ENCODE measurements at places on chromosomes 3 and 15. TPM values are rescaled to one million over a fixed set of nuclear protein-coding genes. Genes with fewer than 3 reads are reported as not detected.

DNA sequence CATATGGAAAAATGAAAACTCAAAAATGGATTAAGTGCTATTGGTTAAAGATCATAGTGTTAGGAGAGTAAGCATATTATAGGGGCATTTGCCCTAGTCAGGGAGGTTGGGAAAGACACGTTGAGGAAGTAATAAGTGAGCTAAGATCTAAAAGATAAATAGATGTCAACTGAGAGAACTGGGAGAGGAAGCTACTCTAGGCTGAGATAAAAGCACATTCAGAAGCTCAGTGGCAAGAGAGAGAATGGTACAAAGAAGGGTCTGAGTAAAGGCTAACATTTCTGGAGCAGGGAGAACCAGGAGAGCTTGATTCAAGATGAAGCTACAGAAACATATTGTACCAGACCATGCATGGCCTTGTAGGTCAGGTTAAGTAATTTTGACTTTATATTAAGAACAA, 63.9 kb downstream of the TRPC1 start:
- H3K27me3 ChIP-seq = no peaks in the 10 kb centered on the region
- no peak overlapping the region for H3K27ac ChIP-seq
- H3K4me1 ChIP-seq = no peaks in the 10 kb centered on the region
- no peaks in the 10 kb centered on the region for H3K36me3 ChIP-seq

GRCh38 chr15:69537901-69538300, 85.3 kb downstream of the RPLP1 start:
- H3K27ac ChIP-seq = no peak overlapping the region
- H3K4me1 ChIP-seq = no peaks in the 10 kb centered on the region
- H3K36me3 ChIP-seq = no peaks in the 10 kb centered on the region
- DNase-seq = no peak
- H3K27me3 ChIP-seq = no peaks in the 10 kb centered on the region

GRCh38 chr3:117200962-117201361, 491.4 kb downstream of the TUSC7 start:
- no peak for DNase-seq
- H3K27ac ChIP-seq = no peak overlapping the region
- H3K27me3 ChIP-seq = no peaks in the 10 kb centered on the region
- H3K36me3 ChIP-seq = no peaks in the 10 kb centered on the region

OXTR gene
- 0.30 TPM for total RNA-seq

PP2D1 gene
- total RNA-seq = not detected

ALS2CL gene
- total RNA-seq = 16.6 TPM
